ENCODE measurements at places on chromosomes 6 and 20.

GRCh38 chr6:51992876-51993275 is 94.5 kb downstream of the PKHD1 start:
- DNase-seq, result no peak

DNA sequence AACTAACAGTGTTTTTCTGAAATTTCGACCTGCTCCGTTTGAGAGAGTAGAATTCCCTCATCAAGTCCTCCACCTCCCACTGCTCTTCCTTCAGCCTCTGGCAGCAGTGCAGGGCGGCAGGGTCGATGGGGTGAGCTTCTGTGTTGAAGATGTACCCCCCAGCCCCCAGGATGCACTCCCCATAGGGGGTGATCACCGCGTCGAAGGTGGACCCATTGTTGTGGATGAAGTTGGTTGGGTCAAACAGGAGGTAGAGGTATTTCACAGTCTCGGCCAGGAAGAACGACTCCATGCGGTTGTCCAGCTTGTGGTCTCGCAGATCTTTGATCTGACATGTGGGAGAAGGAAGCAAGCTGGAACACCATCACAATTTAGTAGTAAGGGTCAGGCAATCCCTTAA is 23.0 kb upstream of the TRPC4AP start:
- DNase-seq, result no peak

- no peak for DNase-seq
Measured at GRCh38 chr20:50354721-50355589, 155.2 kb upstream of the PTPN1 start.

GRCh38 chr6:84635081-84635761 is 129.2 kb downstream of the TBX18 start:
- DNase-seq, result no peak

GRCh38 chr6:160766989-160767646 is 65.1 kb downstream of the PLG start:
- DNase-seq, result no peak

DNA sequence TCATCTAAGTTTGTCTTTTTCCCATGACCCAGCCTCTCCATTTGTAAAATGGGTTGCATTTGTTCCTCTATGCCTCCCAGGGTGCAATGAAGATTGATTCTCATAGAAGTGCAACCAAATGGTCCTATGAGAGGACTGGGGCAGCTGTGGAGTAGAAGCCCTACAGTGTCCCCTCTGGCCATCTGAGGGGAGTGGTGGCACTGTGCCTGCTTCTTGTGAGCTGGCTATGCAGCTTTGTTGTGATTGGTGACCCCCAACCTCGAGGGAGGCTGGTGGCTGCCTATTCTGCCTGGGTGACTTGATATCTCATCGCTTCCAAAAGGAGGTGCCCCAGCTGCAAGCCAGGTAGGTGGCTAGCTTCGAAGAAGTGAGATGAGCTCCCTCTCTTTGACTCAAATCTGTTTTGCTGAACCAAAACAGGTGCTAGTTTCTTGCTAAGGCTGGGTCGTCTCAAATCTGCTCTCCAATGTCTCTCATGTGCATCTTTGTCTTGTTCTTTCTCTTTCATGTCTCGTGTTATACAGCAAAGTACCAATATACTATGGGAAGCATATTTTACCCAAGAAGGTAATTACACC is 33.9 kb downstream of the TXLNB start:
- DNase-seq, result no peak

DNA sequence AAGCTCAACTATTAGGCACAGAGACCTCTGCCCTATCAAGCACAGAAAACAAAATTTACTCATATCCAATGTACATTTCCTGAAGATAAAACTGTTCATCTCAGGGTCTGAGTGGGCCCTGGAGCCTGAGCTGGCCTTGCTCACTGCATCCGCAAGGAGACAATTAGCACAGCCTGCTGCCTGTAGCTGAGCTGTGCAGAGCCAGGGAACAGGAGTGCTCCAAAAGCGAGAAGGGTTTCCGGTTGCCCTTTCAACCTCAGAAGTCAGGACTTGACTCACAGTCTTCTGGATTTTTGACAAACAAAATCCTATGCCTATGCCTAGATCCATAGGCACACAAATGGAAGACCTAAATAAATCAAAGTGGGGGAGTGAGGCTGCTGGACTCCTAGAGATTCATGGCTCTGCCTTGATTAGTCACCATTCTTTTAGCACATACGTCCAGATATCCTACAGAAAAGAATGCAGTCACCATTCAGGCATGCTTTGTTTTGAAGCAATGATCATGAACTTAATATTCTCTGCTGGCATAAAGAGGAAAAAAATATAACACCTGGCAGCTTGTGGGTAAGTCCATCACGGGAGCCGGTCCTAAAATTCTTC is 73.5 kb downstream of the BFSP1 start:
- DNase-seq, result no peak

DNA sequence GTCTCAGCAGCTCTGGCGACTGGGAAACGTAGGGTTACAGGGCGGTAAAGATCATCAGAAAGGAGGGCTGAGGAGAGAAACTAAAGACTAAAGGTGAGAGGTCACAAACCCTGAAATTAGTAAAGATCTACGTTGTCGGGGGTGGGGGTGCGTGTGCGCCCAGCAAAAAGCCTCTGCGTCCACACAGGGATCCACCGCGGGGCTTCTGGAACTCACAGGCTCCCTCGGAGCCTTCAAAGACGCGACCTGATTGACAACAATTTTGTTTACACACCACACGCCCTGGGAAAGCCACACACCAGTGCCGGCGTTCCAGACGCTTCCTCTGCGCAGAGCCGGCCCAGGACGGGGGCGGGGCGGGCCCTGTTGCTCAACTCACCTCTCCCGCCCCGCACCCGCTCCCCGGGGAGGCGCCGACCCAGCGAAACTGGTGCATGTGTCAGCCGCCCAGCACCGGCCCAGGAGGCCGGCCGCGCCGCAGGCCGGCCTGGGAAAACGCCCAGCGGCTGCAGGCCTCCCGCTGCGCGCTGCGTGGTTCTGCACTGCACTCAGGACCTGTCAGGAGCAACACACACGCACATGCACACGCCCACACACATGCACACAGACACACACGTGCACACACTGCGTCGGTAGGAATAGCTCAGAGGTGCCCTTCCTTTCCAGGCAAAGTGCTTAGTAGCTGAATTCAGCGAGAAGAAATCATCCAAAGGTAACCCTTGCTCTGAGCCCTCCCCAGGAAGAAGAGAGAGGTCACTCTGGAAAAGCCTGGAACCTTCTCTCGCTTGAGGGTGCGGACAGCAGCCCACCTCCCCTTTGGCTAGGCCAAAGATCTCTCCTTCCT is 57.2 kb upstream of the ARID1B start:
- peak; percentile 42 for DNase-seq

DNA sequence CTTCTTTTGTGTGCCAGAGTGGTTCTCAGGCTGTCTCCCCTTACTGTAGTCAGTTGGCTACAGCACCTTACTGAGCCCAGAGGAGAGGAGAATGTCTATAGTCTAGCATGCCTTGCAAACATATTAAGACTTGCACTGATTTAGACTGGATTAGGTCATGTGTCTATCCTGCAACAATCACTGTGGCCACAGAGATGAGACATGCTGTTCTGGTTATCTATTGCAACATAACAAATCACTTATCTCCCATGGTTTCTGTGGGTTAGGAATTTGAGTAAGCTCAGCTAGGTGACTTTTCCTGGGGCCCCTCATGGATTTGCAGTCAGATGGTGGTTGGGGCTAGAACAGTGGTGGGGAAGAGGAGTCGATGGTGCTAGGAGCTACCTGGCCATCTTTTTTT is 261.3 kb downstream of the SOD2 start:
- DNase-seq, result no peak

- DNase-seq, result no peak
Measured at GRCh38 chr6:119453242-119454200, 104.0 kb upstream of the MAN1A1 start.

GRCh38 chr20:50389438-50389807 is 120.8 kb upstream of the PTPN1 start:
- no peak for DNase-seq

DNA sequence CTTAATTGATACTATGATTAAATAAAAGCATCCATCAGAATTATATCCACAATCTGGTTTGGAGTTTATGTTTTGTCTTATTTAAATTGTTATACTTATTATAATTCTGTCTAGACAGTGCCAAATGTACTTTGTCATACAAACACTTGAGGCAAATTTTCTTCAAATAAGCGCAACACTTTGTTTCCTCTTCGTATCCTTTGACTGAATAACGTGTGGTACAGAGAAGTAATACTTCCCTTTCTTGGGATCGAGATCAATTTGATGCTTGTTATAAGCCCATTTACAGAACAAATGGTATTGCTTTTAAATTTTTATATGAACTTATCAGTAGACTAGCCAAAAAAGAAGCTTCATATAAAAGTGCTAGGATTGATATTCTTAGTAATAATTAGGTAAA is 111.0 kb downstream of the ATG5 start:
- DNase-seq, result no peak

GRCh38 chr20:47917549-47918070 is 132.3 kb upstream of the SULF2 start:
- no peak for DNase-seq

GRCh38 chr6:81865712-81866111 is 113.2 kb upstream of the TENT5A start:
- DNase-seq, result no peak

DNA sequence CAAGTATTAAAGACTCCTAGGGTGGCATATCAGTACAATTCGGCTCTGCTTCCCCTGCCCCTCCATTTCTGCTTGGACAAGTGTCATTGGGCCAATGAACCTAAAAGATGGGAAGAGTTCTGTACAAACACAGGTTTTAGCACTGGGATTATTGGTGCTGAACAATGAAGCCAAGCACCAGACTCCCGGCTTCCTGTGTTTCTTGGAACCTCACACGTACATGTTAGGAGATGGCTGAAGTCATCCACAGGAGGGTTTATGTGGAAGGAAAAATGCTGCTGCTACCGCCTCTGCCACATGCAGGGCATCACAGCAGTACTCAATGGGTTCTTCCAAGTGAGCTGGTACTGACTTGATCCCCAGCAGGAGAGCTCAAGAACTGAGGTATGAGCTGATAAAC is 49.7 kb downstream of the TNFRSF21 start:
- DNase-seq, result no peak

- no peak for DNase-seq
Measured at GRCh38 chr20:52105442-52106422, 85.8 kb downstream of the ZFP64 start.

DNA sequence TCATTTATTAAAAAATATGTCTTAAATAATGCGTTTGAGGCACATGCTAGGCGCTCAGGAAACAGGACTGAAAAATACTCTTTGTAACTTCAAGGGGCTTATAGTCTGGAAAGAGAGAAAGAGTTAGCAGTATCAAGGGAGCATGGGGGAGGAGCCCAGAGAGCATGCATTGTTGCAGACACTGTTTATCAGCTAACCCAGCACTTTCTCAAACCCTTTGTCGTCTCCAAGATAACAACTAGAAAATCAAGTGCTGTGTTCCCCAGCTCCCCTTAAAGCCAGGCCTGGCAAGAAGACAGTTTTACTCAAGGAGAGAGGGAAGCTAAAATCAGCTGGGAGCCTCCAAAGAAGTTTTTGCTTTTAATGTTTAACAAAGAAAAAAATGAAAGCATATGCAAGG is 98.4 kb downstream of the PERP start:
- no peak for DNase-seq

DNA sequence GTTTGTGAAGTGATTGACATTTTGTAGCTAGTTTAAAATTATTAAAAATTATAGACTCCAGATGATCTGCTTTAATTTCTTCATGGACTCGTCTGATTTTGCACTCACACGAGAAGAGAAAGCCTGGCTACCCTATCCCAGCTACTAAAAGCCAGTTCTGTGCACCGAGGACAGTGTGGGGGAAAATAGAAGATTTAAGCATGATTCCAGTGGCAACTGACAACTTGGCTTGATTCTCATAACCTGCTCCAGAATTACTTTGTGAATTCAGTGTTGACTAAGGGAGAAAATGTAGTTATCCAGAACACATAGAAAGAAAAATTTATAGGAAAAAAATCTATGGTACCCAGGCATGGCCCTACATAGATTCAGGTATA is 88.7 kb downstream of the SNAP25 start:
- no peak for DNase-seq

GRCh38 chr6:5173810-5174209 is 86.9 kb downstream of the LYRM4 start:
- no peak for DNase-seq

GRCh38 chr6:105917038-105917695 is 169.0 kb upstream of the PRDM1 start:
- DNase-seq, result no peak

- DNase-seq, result no peak
Measured at GRCh38 chr6:14838133-14838583, 407.7 kb upstream of the JARID2 start.

GRCh38 chr20:51692806-51693400 is 75.3 kb downstream of the ATP9A start:
- no peak for DNase-seq

DNA sequence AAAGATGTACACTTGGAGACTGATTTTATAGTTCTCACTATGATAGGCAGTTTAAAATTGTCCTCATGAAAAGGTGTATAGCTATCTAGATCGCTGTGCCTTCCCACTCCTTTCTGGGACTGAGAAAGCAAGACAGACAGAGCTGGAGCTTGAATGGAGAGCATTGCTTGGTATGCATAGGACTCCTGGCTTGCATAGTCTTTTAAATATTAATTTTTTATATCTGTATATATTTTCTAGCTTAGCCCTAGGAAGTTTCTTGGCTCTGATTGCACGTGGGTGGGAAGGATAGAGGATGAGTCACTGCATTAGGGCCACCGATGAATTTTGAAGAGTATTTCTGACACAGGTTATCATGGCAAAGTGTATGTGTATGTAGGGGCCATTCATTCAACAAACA is 150.0 kb upstream of the SPACA1 start:
- no peak for DNase-seq

GRCh38 chr6:71082033-71082650 is 125.3 kb upstream of the B3GAT2 start:
- no peak for DNase-seq

DNA sequence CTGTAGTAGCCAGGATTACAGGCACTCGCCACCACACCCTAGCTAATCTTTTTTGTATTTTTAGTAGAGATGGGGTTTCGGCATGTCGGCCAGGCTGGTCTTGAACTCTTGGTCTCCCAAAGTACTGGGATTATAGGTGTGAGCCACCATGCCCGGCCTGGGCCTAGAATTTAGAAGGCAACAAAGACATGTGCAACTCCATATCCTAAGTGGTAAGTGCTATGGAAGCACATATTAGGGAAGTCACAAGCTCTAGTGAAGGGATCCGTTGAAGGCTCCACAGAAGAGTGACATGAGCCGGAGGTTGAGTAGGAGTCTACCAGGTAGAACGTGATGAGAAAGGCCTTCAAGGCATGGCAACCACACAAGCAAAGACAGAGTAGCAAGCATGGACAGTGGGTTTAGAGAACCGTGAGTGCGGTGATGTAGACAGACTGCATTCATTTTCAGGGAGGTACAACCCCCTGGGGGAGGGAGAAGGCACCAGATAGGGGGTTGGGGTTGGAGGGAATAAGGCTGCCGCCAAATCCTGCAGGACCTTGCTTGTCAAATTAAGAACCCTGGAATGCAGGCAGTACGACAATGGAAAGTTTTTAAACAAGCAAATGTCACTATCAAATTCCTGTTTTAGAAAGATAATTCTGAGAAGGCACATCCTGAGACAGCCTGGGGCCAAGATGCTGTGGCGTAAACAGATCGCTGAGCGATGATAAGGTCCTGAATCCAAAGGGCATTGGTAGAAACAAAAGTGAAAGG is 50.2 kb downstream of the ARHGAP18 start:
- DNase-seq, result no peak

All from GF-D8 (cell line).